Esophagus muscularis mucosa (tissue), 4 donors: ENCODE measurements at places on chromosomes 12 and 14. TPM values are rescaled to one million over a fixed set of nuclear protein-coding genes. Genes with fewer than 3 reads are reported as not detected.

CCDC177 gene
- total RNA-seq = not detected

GNB3 gene
- total RNA-seq = 0.39 TPM

CELA1 gene
- not detected for total RNA-seq

RABGGTA gene
- 19.1 TPM for total RNA-seq

SLCO1B1 gene
- total RNA-seq = not detected

NEDD1 gene
- 16.8 TPM for total RNA-seq

SELPLG gene
- 7.2 TPM for total RNA-seq

CIROP gene
- not detected for total RNA-seq

KLRC1 gene
- total RNA-seq = not detected

KCNK13 gene
- 0.23 TPM for total RNA-seq

DNA sequence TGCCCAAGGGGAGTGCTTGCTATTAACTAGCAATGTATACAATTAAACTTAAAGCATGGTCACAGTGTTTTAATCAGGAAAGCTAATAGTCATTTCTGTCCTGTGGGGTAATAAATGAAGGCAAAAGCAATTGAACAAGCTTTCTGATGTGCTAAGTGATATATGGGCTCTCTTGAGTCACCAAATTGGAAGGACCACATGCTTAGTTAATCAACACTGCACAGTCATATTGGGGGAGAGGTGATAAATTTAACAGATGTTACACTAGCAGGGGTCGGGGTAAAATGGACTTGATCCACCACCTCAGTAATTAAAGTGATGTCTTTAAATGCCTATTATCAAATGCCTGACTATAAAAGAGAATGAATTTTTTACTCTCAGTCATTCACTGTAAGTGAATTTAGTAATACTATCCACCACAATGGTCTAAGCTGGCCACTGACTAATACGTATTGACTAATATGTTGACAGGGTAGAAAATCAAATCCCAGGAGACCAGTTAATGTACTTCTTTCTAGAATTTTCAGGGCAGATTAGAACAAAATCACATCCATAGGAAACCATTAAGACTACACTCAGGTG lies 736.3 kb downstream of the RPS29 start:
- no peak for DNase-seq

GRCh38 chr12:107253361-107253760 lies 160.0 kb upstream of the CRY1 start:
- peak; percentile 91 for DNase-seq

DNA sequence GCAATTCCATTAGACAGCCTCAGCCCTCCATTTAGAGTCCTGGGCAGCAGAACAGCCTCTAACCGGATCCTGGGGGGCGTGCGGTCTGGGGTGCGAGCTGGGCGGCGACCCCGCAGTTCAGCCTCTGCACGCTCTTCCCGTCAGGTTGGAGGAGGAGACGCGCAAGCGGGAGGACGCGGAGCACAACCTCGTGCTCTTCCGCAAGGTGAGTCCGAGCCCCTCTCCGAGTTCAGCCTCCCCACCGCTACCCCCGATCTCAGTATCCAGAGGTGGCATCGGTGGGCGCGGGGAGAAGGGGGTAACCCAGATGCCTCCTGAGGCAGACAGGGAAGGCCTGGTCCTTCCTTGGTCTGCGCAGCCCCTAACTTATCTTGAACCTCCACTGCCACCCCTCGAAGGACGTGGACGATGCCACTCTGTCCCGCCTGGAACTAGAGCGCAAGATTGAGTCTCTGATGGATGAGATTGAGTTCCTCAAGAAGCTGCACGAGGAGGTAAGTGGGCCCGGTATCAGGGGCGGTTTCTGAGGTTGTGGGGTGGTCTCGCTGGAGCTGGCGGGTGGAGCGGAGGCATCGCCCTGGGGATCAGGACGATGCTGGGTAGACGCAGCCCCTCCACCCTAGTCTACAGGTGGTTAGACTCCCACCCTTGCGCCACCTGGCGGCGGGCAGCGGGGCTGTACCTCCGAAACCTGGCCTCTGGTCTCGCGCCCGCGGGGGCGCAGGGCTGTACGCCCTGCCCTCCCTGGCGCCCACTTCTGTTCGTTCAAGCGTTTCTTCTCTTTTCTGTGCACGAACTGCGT lies 1.3 kb downstream of the PRPH start:
- DNase-seq = no peak

GRCh38 chr12:105567061-105567460 lies 236.6 kb downstream of the C12orf75 start:
- DNase-seq = no peak

DNA sequence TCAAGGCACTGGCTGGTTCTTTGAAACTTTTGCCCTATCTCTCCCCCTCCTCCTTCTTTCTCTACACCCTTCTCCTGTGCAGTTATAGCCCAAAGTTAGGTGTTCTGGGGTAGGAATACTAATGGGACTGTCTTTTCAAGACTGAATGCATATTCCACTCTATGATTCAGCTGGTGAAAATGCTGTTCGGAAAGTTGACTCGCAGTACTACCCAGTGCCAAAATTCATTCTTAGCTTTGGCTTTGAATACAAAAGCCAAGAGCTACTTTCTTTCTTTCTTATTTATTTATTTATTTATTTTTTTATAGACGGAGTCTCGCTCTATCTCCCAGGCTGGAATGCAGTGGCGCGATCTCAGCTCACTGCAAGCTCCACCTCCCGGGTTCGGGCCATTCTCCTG lies 249.2 kb downstream of the ETNK1 start:
- no peak for DNase-seq

DNA sequence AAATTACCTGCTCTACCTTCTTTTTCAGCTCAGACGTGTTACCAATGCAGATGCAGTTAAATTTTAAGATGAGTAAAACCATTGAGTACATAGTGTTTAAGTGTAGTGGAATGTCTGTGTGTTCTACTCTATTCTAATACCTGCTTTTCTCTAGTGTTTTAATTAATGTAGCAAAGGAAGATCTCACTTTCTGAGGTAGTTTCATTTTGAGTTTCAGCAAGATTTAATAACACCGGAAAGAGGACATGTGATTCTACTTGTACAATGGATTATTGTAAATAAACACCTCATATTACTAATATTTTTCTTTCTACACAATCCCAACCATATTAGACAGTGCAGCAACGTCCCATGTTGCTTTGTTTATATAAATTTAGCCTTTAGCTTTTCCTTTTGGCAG lies 315.4 kb downstream of the RAD51B start:
- DNase-seq = no peak

GRCh38 chr12:91077228-91077954 lies 19.6 kb upstream of the KERA start:
- no peak for DNase-seq

GRCh38 chr12:119913536-119914330 lies 36.6 kb upstream of the CIT start:
- no peak for DNase-seq

GRCh38 chr12:40376533-40377267 lies 151.9 kb downstream of the LRRK2 start:
- no peak for DNase-seq

DNA sequence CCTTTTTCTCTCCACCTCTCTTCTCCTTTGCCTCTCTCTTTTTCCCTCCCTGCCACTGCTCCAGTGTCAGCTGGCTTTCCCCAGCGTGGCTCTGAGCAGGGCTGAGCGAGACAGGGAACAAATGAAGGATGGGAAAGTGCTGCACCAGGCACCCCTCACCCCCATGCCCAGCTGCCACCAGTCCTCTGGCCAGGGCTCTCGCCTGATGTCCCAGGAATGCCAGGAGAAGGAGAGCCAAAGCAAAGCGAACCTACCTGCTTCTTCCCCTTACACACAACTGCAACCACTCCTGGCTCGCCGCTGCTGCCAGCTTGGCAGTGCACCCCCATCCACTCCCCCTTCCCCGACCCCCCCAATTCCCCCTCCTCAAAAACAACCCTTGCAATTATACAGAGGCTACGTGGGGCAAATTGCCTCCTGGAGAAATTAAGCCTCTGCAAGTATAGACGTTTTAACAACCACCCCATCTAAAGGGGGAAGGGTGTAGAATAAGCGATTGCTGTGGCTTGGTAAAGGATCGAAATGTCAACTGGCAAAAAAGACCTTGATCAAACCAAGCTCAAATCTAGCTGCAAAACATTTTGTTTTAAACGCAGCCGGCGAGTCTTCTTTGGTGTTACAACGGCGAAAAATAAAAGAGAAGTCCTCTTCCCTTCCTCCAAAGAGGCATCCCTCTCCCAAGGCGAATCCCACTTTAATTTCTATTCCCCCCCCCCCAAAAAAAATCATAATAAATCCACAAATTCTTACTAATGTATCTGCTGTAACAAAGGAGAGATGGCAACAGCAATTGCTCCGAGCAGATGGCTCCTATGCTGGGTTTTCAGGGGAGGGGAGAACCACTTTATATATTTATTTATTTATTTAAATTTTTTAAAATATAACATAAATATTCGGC lies 2.9 kb downstream of the BCL11B start:
- DNase-seq = no peak

GRCh38 chr14:21846227-21846885 lies 172.7 kb upstream of the OR4E1 start:
- DNase-seq = no peak

- DNase-seq = no peak
These were observed 158.2 kb upstream of the RGS6 start for GRCh38 chr14:71773898-71774481.

- no peak for DNase-seq
These were observed 177.6 kb downstream of the CALM1 start for GRCh38 chr14:90574188-90575131.

- DNase-seq = no peak
These were observed 27.5 kb downstream of the GPRC5A start for GRCh38 chr12:12918781-12919389.

DNA sequence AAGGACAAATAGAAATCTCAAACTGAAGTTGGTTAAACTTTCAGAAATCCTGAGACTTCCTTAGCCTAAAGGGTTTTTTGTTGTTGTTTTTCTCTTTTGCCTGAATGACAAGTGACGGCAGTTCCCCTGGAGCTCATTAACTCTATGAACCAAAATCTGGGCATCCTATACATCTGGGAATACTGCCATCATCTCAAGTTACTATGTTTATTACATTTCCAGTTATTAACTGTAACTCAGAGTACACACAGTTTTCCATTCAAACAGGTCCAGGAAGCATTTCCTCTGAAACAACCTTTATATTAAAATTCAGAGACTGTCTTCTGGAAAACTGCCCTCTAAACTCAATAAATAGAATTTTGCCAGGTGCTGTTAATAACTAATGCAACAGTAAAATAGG lies 55.6 kb upstream of the CDKL1 start:
- DNase-seq = no peak

- no peak for DNase-seq
These were observed 36.5 kb downstream of the KCNMB4 start for GRCh38 chr12:70402597-70402996.

DNA sequence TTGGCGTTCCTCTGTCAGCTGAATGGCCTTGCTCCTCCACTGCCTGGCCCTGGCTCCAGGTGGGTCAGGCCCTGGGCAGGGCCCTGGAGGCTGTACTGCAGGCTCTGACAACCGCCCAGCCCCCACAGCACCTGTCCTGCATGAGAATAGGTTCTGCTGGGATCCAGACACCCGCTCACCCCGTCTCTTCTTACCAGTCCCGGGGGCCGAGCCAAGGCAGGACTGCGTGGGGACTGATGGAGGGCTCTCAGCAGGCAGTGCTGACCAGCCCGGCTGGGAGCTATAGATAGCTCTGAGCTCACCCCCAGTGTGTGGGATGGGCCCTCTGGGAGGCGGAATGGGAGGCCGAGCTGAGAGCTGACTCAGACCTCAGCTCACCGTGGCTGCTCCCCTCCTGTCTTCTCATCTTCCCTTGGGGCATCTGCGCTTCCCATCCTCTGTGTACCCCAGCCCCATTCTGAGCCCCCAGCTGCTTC lies 39.6 kb downstream of the TEAD4 start:
- no peak for DNase-seq

- DNase-seq = no peak
These were observed 37.2 kb downstream of the LRP6 start for GRCh38 chr12:12229556-12230092.

GRCh38 chr14:99205086-99205688 lies 66.8 kb downstream of the BCL11B start:
- no peak for DNase-seq

GRCh38 chr12:122161682-122162081 lies 12.3 kb downstream of the IL31 start:
- DNase-seq = no peak

- DNase-seq = no peak
These were observed 491.8 kb downstream of the NPAS3 start for GRCh38 chr14:33430414-33431035.
